ENCODE measurements at places on chromosomes 2 and 18. TPM values are rescaled to one million over a fixed set of nuclear protein-coding genes. Genes with fewer than 3 reads are reported as not detected.

The CFAP65 gene
- total RNA-seq: not detected

The ATP6V1B1 gene
- 0.66 TPM for total RNA-seq

The CPO gene
- total RNA-seq: not detected

DNA sequence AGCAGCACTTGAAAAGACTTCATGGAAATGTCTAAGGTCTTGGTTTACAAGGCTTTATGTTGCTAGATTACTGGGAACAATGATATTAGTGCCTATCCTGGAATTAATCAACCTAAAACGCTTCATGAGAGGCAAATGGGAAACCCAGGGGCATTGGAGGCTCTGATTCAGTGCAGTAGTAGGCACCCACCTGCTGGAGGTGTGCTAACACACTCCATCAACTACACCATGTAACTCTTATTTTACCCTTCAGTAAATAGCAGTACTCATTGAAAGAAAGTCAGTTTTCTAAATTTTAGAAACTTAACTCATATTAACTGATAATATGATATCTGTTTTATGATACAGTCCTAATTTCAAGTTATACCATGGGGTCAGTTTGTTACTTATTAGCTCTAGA, 17.4 kb upstream of the HNRNPA3 start:
- no peak for DNase-seq
- H3K27me3 ChIP-seq: no peaks in the 10 kb centered on the region
- H3K36me3 ChIP-seq: no peaks in the 10 kb centered on the region
- no peak overlapping the region for H3K4me3 ChIP-seq
- H3K4me1 ChIP-seq: no peaks in the 10 kb centered on the region

GRCh38 chr2:165164201-165164600, 39.6 kb downstream of the SCN3A start:
- no peaks in the 10 kb centered on the region for H3K36me3 ChIP-seq
- no peak overlapping the region for H3K27ac ChIP-seq

- no peak overlapping the region for H3K27ac ChIP-seq
- no peak for DNase-seq
- peaks cover 9% of the 10 kb centered on the region for H3K36me3 ChIP-seq
Measured at GRCh38 chr18:51185075-51185474, 12.4 kb downstream of the MEX3C start.

DNA sequence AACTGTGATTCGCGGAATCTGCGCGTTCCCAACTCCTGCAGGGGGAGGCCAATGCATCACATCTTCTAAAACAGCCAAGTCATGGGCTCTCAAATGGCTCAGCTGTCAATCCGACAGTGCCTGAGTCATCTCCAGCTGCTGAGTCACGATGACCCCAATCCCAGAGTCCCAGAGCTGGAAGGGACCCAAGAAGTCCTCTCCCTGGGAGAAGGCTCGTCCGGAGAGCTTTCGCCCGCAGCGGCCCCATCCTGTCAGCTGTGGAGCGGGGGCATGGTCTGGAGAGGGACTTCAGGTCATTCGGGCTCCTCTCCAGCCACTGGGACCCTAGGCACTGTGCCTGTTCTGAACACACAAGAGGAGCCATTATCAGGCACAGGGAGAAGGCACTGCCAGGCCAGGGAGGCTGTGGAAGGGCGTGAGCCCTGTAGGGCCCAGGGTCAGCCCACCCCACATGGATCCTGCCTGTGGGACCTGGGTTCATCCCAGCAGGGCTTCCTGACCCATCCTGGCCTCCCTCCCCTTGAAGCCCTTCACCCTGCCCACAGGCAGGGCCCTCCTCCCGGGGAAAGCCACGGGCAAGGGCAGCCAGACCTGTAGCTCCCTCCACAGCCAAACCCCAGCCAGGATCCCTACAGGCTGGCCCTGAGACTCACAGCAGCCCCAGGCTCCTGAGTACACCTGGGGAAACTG, 47.6 kb upstream of the GPC1 start:
- H3K4me3 ChIP-seq: no peak overlapping the region
- no peak overlapping the region for H3K27ac ChIP-seq
- no peaks in the 10 kb centered on the region for H3K36me3 ChIP-seq

DNA sequence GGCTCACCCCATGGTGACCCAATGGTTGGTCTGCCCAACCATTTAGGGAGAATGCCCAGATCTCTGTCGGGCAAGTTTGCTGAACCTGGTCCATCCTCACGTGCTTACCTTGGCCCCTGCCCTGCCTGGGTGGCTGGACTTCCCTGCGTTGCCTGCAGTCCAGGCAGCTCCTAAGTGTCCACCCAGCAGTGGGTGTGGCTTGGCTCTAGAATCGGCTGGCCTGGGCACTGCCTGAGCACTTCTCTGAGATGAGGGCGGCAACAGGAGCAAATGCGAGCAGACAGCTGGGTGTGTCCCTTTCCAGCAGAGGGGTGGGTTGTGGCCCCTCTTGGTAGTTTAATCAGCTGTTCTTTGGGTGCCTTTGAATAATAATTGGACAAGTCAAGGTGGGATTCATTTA, 11.3 kb downstream of the PCARE start:
- H3K4me1 ChIP-seq: peaks cover 45% of the 10 kb centered on the region
- no peaks in the 10 kb centered on the region for H3K36me3 ChIP-seq
